ENCODE measurements at places on chromosomes 7 and 10.

- no peak for DNase-seq
Observed at GRCh38 chr7:939843-940242, 14.6 kb downstream of the ADAP1 start.

DNA sequence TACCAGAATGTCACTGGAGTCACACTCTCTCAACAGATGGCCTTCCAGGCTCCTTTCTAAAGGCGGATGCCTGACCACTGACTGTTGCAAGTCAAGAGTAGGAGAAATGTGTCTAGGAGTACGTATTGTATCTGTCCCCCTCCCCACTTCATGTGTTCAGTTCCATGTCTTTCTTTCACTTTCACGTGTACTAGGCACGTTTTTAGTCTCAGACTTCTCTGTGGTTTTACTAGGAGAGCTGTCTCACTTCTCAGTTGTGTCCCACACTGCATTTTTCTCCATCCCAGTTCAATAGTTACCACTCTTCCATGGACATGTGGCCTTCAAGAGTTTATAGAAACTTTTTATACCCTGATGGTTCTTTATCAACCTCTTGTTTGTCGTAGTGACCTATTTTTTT lies 893.0 kb downstream of the NRG3 start:
- DNase-seq, result no peak

- no peak for DNase-seq
Observed at GRCh38 chr10:36048236-36048635, 406.1 kb upstream of the FZD8 start.

DNA sequence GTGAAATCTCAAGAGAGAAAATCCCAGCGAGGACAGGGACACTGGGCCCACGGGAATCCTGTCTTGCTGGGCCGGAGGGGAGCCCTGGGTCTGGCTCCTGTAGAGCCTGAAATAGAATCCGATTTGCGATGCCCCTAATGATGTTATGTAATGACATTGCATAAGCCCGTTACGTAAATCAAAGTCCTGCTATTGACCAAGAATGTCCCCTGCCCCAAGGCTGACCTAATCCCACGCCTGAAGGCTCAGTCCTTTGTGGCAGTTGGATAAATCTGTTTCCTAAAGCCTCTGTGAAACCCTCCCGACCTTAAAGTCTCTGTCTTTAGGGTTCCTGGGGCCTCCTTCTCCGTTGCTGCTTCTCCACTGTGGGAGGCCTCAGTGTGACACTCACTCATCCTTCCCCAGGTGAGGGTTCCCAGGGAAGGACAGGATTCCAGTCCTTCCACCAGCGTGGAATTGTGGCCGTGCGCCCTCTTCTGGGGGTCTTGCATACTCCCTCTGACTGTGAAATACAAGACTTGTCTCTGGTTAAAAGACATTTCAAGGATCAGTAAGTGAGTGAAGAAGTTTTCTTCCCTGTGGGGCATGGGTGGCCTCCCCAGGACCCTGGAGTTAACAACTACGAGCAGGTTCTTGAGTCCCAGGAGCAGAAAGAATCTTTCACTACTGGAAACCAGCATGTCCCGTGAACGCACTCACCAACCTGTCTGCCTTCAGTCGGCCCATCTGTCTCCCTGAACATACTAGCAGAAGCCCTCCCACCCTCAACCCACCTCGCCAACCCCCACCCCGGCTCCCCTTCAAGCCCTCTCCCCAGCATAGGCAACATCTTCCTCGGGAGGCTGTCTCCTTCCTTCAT lies 19.8 kb downstream of the ZNF467 start:
- DNase-seq, result no peak

GRCh38 chr7:88071994-88072714 lies 138.1 kb downstream of the ADAM22 start:
- no peak for DNase-seq

DNA sequence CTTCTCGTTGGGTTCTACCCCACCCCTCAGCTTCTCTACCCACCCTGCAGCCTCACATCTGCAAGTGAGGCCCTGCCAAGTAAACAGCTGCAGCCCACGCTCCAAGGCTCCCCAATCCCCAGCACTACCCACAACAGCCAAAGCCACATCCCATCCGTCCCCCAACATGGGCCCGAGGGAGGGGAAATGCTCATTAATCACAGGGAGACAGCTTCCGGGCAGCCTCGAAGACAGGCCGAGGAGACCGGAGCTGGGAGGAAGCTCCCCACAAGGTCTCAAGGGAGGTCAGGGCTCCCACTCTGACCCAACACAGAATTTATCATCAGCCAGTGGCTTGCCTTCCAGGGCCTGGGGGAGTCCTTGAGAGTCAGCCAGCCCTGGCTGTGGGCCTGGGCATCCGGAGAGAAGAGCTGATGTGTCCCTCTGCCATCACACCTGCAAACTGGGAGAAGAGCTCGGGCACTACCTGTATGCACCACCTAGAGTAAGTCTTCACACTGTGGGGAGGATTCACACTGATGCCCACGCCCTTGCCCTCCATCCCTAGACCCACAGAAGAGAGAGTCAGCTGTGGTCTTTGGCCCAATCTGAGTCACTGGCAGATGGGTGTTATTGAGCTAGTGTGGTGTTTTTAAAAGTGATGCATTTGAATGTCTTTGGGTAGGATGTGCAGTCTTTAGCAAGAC lies 115.5 kb upstream of the ZMIZ1 start:
- DNase-seq, result no peak

DNA sequence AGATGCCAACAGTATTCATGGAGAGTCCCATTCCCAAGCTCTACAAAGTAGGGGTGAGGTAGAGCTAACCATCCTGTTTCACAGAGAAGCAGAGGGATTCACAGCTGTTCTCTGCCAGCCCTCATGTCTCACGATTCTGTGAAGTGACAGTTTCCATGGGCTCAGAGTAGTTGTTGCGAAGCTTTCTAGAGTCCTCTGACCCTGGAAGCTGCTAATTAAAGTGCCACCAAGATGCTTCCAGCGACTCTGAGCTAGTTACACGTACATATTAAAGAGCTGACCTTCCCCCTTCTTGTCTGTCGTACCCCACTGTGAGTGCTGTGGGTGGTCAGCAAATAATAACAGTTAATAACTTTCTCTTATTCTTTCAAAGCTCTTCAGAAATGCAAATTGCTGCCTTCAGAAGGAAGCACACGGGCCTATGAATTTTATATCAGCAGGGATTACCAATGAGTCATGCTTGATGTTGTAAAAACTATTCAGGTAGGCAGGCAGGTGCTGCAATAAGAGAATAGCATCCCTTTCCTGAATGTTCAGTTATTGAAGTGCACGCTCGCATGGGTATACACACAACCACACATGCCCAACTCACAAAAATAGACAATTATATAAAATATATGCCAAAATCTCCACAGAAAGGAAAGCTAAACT lies 34.1 kb downstream of the DNAJB9 start:
- no peak for DNase-seq

DNA sequence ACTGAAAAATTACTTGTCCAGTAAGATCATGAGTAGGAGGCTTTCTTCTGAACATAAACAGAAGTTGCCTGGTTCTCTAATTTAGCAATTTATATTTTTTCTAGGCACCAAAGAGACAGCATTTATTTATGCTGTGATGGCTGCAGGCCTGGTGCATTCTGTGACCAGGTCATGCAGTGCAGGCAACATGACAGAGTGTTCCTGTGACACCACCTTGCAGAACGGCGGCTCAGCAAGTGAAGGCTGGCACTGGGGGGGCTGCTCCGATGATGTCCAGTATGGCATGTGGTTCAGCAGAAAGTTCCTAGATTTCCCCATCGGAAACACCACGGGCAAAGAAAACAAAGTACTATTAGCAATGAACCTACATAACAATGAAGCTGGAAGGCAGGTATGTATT lies 2.8 kb downstream of the WNT16 start:
- no peak for DNase-seq

- DNase-seq, result no peak
Observed at GRCh38 chr7:102913826-102914225, 1.0 kb downstream of the LRRC17 start.

DNA sequence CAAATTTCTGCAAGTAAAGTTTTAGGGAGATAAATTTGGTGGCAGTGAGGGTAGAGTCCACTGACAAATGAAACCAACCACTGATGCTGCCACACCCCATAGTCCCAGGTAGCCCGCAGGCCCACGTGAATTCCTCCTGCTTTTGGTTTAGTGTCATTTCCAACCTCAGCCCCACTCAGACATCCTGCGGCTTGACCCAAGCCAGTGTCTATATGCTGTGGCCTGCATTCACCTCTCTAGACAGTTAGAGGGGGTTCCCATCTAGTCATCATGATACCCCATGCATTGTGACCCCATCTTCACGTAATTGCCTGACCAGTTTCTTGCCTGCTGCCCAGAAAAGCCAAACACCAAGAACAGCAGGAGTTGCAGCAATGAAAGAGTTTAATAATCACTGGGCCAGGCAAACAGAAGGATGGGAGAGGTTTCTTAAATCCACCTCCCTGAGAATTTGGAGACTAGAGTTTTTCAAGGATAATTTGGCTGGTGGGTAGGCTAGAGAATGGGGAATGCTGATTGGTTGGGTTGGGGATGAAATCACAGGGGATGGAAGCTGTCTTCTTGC lies 332.0 kb upstream of the GALNT17 start:
- DNase-seq, result no peak

DNA sequence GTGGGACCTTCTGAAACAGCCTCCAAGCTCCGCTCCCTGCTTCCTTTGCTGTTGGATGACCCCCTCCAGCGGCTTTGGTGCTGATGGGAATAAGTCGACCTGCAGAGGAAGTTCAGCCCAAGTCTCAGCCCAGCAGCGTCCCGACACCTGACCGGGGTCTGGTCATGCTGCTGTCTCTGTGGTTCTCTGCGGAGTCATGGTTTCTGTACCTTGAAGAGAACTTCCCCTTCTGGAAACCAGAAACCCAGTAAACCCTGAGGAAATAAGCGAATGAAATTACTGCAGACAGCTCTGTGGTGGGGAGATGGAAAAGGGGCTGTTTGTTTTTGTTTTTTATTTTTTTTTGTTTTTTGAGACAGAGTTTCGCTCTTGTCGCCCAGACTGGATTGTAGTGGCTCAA lies 18.3 kb upstream of the ZNF12 start:
- peak; percentile 25 for DNase-seq

DNA sequence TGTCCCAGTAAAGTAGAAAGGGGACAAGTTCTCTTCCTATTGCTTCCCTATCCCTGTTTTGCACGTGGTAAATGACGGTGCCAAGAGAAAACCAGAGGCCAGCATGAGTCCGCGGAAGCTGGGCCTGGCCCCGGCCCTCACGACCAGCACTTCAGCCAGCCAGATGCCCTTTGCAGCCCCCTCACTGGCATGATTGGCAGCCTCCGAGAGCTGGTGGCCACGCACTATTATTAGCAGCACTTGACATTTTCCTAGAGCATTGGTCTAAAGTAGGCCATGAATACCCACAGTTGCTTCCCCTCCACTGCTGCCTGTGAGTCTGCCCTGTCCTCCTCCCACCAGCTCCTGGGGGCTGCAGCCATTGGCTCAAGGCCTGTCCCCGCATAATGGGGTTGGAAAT lies 369.1 kb downstream of the PLXNA4 start:
- no peak for DNase-seq

DNA sequence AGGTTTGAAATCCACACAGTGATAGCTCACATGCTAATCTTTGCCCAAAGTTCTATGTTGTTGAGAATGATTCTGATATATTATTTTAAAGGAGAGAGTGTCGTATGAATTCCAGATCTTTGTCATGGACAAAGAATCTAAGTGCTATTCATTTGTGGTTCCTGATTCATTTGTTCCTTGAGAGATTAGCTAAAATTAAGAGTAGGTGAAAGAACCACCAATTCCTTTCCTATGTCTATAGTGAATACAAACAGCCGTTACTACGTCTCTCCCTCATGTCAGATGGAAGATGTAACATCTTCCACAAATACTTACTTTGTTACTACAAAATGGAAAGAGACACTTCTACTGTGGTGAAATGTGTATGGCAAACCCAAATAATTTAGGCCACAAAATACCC lies 3.3 kb upstream of the PLXDC2 start:
- no peak for DNase-seq

- no peak for DNase-seq
Observed at GRCh38 chr10:61385231-61386001, 67.8 kb downstream of the TMEM26 start.

- DNase-seq, result no peak
Observed at GRCh38 chr7:6246251-6246917, 26.0 kb downstream of the CYTH3 start.

Data from Ammon's horn (tissue), 1 donor.